ENCODE measurements at places on chromosomes 13 and 19. TPM values are rescaled to one million over a fixed set of nuclear protein-coding genes. Genes with fewer than 3 reads are reported as not detected.

The ZNF576 gene
- 14.8 TPM for polyA plus RNA-seq

The MED25 gene
- 12.3 TPM for polyA plus RNA-seq

GRCh38 chr13:31209172-31209840 is 9.5 kb downstream of the B3GLCT start:
- DNase-seq: no peak

- DNase-seq: no peak
These were observed 3.2 kb downstream of the KLF16 start for GRCh38 chr19:1860042-1860775.

- DNase-seq: no peak
These were observed 27.6 kb upstream of the MAP3K10 start for GRCh38 chr19:40163541-40164129.
